ENCODE measurements at places on chromosomes 4 and X.

GRCh38 chr4:29375716-29376115 is 1344.5 kb upstream of the PCDH7 start:
- DNase-seq = no peak

DNA sequence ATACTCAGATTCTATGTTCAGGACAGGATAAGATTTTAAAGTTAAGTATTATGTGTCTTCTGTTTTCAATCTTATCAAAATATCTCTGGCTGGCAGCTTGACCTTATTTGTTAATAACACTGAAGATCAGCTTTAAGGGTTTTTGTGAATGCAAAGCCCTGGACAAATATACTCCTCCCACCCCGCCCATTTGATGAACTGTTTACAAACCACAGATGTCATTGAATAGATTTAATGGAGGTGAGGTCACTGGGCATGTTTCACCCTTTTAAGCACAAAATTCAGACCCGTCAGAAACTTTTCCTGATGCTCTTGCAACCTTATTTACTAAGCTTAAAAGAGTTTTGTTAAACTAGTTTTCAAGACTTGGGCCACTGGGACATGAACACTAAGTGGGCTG is 10.1 kb upstream of the CXCL8 start:
- no peak for DNase-seq

DNA sequence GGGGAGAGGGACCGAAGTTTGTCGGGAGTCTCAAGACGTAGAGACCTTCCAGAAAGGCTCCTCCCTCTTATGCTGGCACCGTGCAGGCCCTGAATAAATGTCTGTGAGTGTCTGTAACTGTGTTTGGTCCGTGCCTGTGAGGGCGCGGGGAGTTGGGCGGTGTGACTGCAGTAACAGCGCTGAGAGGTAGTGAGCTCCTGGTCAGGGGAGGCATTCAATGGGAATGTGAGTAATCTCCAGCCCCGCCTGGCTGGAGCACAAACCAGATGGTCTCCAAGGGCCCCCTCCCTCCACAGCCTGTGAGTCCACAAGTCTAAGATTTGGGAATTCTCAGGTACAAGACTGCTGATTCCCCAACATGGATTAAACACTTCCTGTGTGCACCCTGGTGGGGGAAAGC is 100.0 kb downstream of the HMX1 start:
- DNase-seq = no peak

- DNase-seq = no peak
Measured at GRCh38 chr4:107809210-107809609, 15.5 kb upstream of the SGMS2 start.

All from pulmonary artery endothelial cell (primary cell).